ENCODE measurements at places on chromosomes 7 and 10.

GRCh38 chr7:90401989-90402388 is 1.3 kb upstream of the CLDN12 start:
- no peak for DNase-seq

- DNase-seq: no peak
Observed at GRCh38 chr10:27485368-27485767, 18.7 kb upstream of the RAB18 start.

DNA sequence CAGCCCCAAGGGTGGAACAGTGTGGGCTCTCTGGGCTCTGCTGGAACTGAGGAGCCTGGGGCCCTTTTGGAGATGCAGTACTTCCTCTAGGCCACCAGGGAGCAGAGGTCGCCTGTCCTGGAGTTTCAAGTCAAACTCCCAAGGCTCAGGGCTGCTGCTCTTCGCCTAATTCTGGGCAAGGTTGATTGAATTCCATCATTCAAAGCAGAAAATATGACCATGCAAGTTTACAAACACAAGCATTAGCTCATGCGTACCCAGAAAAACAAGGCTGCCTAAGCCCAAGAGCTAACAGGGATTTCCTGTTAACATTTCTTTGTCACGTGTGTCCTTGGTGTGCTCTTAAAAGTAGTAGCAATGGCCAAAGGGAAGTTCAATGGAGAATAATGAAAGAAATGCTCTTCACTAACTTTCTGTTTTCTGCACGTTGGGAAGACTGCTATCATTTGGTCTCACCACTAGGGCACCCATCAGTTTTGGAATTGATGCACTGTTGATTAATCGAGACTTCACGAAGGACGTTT is 20.1 kb downstream of the LDB3 start:
- peak; percentile 82 for DNase-seq

DNA sequence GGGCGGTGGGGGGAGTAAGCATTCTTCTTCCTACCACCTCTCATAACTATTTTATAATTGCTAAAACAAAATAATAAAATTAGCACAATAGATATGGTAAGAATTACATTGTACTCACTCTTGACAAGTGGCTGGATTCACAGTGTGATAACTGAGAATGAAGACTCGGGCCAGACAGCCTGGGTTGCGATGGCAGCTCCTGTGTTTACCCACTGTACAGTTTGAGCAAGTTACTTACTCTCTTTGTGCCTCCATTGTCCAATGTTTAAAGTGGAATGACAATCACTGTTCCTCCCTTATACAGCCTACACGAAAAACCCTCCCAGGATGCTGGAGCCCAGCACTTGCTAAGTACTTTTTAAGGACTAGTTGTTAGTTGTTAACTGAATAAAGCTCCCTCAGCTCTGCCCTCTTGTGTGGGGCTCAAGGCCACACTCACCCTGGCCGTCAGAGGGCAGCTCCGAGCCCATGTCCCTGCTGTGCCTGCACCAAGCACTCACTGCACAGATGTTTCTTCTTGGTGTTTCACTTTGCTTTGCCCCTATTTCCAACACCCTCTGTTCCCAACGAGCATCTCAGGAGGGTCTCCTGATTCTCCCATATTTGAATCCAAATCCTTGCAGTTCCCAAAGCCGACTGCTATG is 56.4 kb upstream of the NPS start:
- DNase-seq: no peak

DNA sequence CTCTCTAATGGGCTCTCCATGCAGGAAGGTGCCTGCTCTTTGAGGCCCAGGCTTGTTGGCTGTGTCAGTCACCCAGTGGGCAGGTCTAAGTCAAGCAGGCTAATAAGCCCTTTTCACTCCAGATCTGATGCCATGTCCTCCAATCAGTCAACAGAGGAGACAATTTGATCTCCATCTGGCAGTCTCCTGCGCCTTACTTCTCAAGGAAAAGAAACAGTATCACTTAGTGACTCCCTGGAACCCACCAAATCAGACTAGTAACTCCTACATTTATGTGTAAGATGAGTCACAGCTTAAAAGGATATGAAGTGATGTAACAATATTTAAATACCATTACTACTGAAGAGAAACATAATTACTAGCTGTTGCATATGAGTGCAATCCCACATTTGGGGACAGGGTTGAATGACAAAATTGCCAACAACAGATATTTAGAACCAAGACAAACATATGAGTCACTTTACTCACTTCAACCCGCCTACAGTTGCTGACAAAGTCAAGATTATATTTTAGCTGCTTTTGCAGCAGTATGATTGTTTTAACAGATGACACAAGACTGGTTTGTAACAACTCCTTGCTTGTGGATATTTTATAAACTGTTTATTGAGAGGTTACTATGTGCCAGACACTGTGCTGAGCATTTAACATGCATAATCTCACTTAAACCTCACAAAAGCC is 72.1 kb downstream of the USP6NL start:
- peak; percentile 37 for DNase-seq

GRCh38 chr10:116973946-116974455 is 31.0 kb downstream of the SHTN1 start:
- no peak for DNase-seq

DNA sequence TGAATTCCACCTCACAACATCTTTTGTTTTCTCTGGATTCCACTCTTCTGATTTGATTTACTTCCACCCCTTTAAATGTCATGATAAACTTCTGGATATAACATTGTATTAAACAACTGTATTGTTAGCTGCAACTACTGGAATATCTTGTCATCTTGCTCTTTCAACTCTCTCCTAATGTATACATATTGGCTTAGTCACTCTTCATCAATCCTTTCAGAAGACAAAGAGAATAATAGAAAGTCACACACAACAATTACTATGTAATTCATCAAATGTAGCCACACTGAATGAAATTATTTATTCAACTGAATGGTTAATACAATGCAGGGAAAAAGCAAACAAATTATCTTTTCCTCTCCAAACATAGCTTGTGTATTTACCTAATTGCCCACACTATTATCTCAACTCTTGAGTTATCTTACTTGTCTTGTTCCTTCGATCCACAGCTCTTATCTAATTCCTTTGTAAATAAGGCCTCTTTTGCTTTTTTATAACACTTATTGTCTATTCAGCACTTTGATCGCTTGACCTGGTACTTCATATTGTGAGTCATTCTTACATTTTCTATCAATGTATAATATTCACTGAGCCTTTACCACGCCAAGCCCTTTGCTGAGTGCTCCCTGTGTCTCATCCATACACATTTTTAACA is 16.7 kb downstream of the SEMA3A start:
- DNase-seq: no peak

- DNase-seq: peak; percentile 85
Observed at GRCh38 chr10:59625721-59626522, 83.7 kb downstream of the SLC16A9 start.

GRCh38 chr10:14673189-14673861 is 101.4 kb downstream of the FAM107B start:
- DNase-seq: no peak

DNA sequence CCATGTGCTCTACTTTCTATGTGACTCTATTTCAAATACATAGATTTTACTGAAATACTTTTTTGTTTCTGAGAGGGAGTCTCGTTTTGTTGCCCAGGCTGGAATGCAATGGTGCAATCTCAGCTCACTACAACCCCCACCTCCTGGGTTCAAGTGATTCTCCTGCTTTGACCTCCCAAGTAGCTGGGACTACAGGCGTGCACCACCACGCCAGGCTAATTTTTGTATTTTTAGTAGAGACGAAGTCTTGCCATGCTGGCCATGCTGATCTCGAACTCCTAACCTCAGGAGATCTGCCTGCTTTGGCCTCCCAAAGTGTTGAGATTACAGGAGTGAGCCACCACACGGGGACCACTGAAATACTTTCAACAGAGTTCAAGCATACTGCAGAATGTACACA is 3.5 kb downstream of the IDI1 start:
- DNase-seq: no peak

DNA sequence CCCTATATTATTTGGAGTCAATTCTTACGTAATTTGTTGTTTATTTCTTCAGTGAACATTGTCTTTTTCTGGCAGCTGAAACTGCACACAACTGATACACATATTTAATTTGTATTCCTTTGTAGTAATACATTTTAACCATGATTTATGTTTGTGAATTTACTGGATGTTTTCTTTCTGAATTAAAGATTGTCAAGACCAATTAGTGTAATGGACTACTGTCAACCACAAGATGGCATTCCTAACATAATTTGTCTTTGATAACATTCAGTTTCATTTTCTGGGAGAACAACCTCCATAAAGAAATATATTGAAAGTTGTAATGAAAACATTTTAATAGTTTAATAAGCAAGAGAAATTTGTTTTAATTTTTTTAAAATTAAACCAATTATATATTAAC is 10.1 kb downstream of the THNSL1 start:
- peak; percentile 24 for DNase-seq

- no peak for DNase-seq
Observed at GRCh38 chr7:18846765-18847215, 270.6 kb downstream of the TWIST1 start.

GRCh38 chr10:3791974-3792633 is 7.1 kb upstream of the KLF6 start:
- DNase-seq: peak; percentile 71

DNA sequence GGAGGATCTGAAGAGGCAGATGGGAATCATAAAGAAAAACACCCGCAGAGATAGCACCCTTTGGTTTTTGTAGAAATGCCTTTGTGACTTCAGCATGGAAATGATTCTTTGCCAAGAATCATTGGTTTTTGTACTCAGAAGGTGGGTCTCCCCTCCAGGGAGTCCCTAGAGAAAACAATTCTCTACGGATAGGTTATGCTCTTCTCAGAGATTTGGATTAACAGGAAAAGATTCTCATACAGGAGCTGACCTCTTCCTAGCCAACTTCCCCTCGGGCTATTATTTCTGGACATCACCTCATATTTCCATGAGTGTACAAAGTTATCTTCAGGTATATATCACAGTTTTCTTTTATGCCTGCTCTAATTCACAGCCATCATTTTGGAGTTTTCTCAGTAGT is 274.2 kb upstream of the HABP2 start:
- DNase-seq: no peak

GRCh38 chr7:50826371-50827172 is 43.9 kb upstream of the GRB10 start:
- DNase-seq: peak; percentile 82

GRCh38 chr7:134985894-134986362 is 380 bp upstream of the AGBL3 start:
- DNase-seq: no peak

- peak; percentile 81 for DNase-seq
Observed at GRCh38 chr10:124657806-124658205, 86.4 kb downstream of the FAM53B start.

DNA sequence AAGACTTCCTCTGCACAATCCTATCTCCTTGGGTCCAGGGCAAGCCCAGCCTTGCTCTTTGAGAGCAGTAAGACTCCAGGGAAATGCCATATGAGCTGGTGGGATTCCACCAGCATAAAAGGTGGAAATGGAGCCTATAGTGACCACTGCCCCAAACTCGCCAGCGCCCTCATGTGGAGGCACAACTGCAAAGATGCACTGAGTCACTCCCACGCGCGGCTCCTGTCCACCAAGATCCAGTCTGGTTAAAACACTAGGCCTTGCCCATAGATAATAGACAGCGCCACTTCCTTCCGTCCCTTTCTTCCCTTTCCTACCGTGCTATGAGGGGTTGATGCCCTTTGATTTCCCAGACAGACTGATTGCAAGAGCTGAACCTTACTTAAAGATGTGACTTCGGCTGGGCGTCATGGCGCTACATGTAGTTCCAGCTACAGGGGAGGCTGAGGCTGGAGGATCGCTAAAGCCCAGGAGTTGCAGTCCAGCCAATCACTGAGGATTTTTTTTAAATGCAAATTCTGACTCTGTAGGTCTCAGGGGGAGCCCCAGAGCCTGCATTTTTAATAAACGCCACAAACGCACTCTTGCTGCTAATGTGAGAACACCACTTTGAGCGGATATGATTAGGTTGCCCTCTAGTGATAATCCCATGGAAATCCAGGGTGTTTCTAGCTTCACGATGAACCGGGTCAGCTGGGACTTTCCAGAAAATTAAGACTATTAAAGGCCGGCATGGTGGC is 136.5 kb downstream of the EPC1 start:
- DNase-seq: peak; percentile 56

- DNase-seq: peak; percentile 48
Observed at GRCh38 chr10:93580828-93581227, 14.4 kb downstream of the FFAR4 start.

DNA sequence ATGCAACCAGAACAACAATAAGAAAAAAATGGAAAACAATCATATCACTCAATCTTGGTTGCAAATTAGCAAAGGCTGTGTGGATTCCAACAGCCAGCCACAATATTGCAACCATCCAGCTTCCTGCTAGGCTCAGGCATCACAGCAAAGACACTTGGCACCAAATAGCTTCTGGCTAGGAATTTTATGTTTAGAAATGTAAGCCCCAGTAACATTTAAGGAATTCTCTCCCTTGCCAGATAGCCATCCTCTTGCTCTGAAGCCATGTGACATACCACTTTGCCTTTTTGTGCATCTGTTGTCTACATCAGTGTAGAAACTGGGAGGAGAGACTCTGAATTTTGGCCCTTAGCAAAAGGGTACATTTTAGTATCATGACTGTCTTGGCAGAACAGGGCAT is 22.2 kb downstream of the MKX start:
- DNase-seq: peak; percentile 47

- peak; percentile 12 for DNase-seq
Observed at GRCh38 chr10:48885376-48885775, 54.3 kb downstream of the LRRC18 start.

DNA sequence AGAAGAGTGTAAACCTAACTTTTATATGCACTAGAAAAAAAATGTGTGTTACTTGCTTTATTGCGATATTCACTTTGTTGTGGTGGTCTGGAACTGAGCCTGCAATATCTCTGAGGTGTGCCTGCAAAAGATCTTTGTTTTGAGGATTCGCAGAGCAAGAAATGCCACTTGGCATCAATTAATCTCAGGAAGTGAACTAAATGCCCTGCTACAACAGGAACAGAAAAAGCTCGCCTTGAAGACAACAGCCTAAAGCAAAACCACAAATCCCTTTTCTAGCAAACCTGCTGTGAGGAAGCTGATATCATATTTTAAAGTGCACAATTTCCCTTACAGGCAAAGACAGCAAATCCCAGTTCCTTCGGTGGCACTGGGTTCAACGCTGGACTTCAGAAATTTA is 675.8 kb downstream of the KCNMA1 start:
- DNase-seq: no peak

DNA sequence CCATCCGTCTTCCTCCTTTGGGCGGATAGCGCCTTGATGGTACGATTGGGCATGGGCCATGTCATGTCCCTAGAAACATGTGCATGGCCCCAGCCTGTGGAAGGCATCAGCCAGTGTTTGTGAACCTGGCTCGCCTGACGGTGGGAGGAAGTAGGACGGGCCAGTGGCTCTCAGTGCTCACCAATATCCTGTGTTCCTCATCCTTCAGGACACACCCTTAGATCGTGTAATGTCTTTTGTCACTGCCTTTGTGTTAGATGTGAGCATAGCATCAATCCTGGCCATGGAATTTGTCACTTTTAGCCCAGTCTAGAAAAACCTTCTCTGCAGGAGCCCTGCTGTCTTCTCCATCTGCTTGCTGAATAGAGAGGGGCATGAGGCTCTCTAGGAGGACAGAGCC is 77.6 kb downstream of the PFKFB3 start:
- no peak for DNase-seq

All from astrocyte of the hippocampus (primary cell).